ENCODE measurements at places on chromosomes 5 and 9.

DNA sequence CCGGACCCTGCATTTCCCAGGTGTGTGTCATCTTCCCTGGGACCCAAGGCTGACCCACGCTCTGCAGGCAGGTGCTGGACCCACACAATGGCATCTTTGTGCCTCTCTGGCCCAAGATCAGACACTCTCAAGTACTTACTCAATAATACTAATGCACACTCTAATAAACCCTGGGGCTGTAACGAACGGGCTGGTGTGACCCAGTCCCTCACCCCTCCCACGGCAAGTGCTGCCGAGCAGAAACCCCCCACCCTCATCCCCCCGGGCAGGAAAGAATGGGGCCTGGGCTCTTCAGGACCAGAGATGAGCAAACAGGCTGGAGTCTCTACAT lies 1.1 kb upstream of the OBP2B start:
- no peak for DNase-seq

DNA sequence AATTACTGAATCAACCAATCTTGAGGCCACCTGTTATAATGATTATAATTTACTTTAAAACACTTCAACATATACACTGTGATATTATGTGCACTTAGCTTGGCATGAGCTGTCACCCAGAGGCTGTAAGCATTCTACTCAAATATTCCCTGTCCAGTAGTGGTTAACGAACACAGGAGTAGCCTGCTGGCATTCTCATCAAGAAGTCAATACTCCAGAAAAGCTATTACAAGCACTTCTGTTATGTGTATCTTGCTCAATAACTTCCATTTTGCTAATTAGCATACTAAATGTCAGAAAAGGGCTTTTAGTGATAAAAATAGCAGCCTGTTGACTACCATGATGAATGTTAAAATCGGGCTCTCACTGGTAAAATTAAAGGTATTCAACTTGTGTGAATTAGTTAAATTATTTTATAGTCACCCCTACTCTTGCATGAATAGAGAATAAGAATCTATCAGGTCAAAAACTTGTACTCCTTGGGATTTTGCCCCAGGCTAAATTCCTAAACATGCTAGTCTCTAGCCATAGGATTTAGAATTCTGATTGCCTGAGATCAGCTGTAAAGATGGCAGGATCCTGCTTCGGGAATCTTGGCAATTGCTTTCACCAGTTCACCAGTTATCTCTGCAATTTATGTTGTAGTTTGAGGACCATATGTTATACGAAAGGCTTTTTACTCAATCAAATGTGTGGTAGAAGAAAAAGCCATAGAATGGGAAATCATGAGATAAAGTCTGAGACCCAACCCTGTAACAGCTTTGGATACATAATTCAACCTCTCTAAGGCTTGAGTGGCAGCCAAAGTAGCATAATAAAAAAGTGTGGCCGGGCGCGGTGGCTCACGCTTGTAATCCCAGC lies 43.4 kb upstream of the PAM start:
- DNase-seq = no peak

DNA sequence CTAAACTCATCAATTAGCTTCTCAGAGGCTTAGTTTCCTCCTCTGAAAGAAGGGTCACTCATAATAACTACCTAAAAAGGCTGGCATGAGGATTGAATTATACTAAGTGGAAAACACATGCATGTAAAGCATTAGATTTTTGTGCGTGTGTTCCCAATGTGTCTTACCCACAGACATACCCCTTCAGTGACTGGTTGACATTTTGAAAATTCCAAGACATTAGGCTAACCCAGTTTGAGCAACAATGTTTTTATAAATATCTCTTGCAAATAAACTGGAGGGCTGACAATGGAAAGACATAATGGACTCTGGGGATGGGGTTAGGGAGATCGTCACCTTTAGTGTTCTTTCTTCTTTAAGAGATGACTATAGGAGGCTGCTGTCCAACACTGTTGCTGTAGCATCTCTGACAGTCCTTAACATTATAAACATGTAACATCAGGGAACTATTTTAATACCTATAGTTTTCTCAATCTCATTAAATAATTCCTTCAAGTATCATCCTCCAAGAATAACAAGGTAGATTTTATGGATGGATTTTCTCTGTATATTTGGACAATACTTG lies 24.3 kb downstream of the HMHB1 start:
- DNase-seq = no peak

GRCh38 chr9:91710158-91710557 lies 239.9 kb downstream of the ROR2 start:
- no peak for DNase-seq

GRCh38 chr5:151683986-151684588 lies 2.6 kb downstream of the SPARC start:
- DNase-seq = no peak

- DNase-seq = no peak
Measured at GRCh38 chr5:58717303-58718007, 134.6 kb downstream of the RAB3C start.

DNA sequence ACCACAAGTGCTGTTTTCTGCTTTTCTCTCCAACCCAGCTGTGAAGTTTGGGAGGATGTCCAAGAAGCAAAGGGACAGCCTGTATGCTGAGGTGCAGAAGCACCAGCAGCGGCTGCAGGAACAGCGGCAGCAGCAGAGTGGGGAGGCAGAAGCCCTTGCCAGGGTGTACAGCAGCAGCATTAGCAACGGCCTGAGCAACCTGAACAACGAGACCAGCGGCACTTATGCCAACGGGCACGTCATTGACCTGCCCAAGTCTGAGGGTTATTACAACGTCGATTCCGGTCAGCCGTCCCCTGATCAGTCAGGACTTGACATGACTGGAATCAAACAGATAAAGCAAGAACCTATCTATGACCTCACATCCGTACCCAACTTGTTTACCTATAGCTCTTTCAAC lies 145.2 kb downstream of the RORB start:
- DNase-seq = no peak

DNA sequence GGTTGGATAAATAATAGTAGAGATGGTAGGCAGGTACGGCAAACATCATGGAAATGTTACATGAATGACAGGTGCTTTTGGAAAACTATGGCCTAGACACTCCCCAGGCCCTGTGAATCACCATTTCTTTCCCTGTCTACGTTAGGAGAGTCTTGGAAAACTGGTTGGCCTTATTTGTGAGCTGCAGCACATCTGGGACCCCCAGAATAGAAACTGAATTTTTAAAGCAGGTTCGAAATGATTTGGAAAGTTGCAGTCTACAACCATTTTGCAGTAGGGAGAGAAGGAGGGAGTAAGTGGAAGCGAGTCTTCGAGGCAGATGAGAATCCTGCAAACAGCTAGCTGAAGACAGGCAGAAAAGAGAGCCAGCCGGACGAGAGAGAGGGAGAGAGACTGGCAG lies 13.0 kb downstream of the C1QTNF2 start:
- DNase-seq = no peak
